ENCODE measurements at places on chromosomes 7 and 10.

- DNase-seq, result no peak
Measured at GRCh38 chr10:71525092-71525491, 128.4 kb downstream of the CDH23 start.

DNA sequence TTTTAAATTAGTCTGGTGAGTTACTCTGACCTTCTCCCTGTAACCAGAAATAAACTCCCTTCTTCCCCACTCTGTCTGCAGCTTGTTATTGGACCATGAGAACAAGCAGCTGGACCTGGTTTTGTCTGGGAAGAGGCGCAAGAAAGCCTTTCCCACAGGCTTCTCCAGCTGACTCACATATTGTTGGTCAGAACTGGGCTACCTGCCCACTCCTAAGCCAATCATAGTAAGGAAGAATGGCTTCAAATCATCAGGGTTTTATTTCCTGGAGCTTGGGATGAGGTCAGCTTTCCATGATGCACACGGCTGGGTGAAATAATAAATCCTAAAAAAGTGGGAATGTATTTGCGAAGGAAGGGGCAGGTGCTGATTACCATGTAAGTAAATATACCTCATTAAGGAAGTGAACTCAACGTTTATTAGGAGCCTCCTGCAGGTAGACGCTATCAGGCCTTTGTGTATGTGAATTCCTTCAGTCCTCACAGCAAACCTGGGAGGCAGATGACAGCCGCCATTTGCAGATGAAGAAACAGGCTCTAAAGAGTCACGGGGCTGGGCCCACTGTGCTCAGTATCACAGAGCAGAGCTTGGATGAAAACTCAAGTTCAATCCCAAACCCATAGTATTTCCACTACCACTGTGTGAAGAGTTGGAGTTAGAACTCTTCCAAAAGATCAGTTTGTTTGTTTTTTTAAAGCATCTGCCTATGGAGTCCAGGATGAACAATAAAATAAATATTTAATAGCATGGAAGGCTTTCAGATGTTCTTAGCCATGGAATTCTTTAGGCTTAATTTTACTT is 32.8 kb downstream of the IL15RA start:
- DNase-seq, result no peak

DNA sequence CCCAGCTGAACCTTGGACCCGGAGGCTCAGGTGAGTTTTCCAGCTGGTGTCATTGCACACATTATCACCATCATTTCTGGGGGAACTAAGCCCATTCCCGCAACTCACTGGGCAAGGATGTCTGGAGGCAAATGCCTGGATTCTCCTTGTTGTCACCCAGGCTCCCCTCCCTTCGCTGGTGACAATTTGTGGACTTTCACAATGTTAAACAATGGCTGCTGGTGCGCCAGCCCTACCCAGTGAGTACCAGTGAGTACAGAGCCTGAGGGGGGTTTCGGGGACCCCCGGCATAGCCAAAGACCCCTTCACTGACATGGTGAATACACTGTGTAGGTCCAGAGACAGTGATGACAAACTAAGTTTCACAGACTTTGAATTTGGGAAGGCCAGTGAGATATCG is 189.2 kb downstream of the ADARB2 start:
- no peak for DNase-seq

DNA sequence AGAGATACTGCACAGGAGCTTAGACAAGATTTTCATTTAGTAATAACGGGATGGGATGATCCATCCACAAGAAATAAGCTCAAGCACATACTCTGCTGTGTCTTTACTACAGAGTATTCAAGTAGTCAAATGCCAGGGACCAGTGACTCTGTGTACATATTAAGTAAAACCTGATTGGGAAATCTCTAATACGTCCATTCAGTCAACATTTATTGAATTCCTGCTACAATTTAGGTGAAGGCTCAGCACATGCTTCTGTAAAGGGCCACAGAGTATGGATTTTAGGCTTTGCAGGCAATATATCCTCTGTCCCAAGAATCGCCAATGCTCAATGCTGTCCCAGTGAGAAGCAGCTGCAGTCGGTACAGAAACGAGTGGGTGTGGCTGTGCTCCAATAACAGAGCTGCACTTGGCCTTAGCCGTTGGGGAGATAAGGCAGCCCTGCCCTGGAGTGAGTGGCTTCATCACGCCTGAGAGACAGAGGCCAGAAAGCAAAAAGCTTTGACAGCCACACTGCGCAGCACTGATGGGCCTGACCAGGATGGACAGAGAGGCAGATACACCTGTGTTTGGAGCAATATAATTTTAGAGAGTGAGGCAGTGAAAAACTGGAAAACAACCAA is 186.8 kb downstream of the PARD3 start:
- DNase-seq, result no peak

DNA sequence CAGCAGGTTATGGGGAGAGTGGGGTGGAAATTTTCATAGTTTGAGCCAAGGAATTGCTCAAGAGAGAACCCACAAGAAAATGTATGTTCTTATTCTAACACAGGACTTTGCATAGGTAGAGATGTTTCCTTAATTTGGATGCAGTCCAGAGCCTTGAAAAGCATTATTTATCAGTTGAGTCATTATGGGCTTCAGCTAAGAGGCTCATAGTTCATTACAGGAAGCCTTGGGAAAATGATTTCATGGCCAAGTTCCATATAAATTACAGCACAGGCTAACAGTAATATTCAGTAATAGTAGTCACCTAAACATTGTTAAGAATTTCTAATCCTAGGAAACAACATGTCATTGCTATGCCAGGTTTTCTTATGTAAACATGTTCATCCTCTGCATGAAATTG is 131.1 kb upstream of the PTPRZ1 start:
- DNase-seq, result no peak

GRCh38 chr10:73759512-73760115 is 15.4 kb downstream of the SEC24C start:
- no peak for DNase-seq

DNA sequence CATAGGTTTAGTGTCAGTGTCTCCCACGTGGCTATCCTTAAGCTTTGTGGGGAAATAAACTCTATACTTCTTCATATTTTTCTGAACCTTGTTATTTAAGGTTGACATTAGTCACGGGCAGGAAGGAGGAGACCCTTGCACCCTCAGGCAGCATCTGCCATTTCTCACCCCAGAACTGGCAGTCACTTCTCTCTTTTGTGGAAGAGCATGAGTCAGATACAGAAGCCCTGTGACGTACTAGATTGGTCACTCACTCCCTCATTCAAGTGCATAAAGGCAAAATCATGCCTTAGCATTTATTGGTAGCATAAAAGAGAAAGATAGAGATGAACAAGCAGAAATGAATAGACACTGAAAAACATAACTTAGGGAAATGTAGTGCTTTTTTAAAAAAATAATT is 206.0 kb upstream of the MDFIC start:
- no peak for DNase-seq

GRCh38 chr10:81036257-81036656 is 498.6 kb downstream of the SH2D4B start:
- DNase-seq, result no peak

DNA sequence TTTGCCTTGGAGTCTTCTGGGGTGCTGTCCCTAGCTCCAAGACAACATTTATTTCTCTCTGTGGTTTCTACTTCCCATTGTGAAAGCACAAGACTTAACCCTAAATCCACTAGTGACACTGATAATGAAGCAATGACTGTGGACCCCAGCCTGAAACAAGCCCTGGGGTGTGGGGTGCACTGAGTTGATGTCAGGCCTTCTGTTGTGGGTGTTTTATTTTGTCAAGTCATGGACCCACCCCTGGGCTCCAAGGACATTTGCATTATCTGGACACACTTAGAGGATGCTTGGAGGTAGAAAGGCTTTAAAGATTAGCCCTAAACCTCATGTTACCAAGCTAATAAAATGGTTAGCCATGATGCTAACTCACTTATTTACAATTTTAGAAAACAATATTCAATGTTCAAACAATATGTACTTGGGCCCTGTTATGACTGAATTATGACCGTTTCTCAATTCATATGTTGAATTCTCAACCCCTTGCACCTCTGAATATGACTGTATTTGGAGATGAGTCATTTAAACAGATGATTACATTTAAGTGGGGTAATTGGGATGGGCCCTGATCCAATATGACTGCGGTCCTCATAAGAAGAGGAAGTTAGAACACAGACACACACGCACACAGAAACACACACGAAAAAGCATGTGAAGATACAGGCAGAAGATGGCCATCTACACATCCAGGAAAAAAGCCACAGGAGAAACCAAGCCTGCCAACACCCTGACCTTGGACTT is 137.2 kb upstream of the IGFBP3 start:
- DNase-seq, result no peak

GRCh38 chr7:14748461-14748860 is 154.1 kb downstream of the DGKB start:
- DNase-seq, result no peak

GRCh38 chr10:28211759-28212158 is 91.1 kb downstream of the MPP7 start:
- no peak for DNase-seq

DNA sequence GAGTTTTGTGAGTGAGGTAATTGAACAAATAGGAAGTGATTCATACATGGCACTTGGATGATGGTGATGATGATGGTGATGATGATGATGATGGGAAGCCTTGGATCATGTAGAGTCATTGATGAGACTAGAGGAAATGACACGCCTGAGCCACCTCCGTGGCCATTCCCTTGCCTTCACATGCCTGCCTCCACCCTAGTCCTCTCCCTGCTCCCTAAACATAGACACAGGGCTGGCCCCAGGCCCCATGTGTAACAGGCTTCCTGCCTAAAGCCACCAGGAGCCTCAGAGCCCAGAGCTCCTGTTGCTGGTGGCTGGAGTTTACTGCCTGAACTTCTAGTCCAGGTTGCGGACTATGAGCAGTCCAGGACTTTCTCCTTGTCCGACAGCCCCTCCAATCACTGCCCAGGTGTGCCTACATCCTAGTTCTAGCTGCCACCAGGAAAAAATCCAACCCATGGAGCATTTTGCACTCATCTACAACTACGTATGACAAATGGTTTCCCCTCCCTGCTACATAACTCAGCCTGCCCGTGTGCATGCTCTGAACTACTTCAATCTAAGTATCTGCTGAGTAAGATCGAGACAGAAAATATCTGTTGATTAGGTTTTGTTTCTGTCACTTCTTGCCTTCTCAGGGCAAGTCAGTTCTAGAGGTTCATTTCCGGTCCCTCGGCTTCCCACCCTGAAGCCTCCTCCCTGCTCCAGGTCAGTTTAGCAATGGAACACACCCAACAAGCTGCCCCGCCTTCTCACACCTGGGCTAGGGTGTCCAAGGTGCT is 35.5 kb upstream of the KDM7A start:
- DNase-seq, result no peak

- DNase-seq, result no peak
Measured at GRCh38 chr10:110912374-110912773, 6.6 kb downstream of the BBIP1 start.

- no peak for DNase-seq
Measured at GRCh38 chr7:104967088-104967487, 46.9 kb upstream of the KMT2E start.

DNA sequence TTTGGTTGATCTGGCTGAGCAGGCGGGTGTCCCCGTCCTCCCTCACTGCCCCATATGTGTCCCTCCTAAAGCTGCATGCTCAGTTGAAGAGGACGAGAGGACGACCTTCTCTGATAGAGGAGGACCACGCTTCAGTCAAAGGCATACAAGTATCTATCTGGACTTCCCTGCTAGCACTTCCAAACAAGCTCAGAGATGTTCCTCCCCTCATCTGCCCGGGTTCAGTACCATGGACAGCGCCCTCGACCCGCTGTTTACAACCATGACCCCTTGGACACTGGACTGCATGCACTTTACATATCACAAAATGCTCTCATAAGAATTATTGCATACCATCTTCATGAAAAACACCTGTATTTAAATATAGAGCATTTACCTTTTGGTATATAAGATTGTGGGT is 26.9 kb upstream of the TRIM56 start:
- DNase-seq, result peak; percentile 67

DNA sequence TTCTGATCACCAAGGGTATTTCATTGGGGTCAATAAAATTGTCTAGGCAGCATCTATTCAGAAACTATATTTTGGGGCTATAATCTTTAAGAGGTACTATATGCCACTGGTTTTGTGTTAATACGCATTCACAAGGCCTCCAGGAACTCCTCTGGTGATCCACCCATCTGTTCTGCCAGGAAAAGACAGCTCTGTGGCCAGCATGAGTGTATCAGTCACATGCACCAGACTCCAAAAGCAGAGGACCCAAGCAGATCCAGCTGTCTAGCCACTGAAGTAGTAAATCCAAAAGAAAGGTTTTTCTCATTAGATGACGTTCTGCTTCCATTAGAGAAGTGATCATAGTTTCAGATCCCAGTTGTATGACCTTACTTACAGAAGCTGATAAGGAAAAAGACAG is 199.6 kb upstream of the CELF2 start:
- DNase-seq, result no peak

GRCh38 chr7:93811198-93811597 is 79.4 kb downstream of the TFPI2 start:
- DNase-seq, result no peak

DNA sequence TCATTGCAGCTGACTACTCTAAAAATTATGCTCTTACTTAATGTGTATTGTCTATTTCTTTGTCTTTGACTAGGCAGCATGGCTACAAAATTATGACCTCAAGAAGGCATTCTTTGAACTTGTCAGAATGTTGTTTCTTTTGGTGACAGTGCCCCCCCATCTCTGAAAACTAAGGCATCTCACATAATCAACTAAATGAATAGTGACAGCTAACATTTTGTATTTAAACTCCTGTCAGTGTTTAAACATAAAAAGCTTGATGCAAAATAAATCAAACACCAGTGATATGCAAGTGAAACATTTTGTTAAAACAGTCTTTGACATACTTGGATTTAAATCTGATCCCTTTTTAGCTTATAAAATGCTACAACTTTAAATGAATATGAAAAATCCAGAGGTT is 233.5 kb downstream of the FOXP2 start:
- DNase-seq, result no peak

DNA sequence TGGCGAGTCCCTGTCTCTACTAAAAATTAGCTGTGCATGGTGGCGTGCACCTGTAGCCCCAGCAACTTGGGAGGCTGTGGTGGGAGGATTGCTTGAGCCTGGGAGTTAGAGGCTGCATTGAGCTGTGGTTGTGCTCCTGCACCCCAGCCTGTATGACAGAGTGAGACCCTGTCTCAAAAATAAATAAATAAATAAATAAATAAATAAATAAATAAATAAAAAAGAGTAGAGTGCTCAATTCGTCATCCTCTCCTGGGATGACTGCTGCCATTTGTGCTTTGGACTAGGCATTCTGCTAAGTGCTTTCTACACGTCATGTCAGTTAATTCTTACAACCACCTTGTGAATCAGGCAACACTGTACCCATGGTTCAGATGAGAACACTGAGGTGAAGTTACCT is 130.6 kb downstream of the DOCK1 start:
- no peak for DNase-seq
